ENCODE measurements at places on chromosomes 3 and 15.

GRCh38 chr3:125431391-125431790, 56.3 kb upstream of the ZNF148 start:
- no peak for DNase-seq

DNA sequence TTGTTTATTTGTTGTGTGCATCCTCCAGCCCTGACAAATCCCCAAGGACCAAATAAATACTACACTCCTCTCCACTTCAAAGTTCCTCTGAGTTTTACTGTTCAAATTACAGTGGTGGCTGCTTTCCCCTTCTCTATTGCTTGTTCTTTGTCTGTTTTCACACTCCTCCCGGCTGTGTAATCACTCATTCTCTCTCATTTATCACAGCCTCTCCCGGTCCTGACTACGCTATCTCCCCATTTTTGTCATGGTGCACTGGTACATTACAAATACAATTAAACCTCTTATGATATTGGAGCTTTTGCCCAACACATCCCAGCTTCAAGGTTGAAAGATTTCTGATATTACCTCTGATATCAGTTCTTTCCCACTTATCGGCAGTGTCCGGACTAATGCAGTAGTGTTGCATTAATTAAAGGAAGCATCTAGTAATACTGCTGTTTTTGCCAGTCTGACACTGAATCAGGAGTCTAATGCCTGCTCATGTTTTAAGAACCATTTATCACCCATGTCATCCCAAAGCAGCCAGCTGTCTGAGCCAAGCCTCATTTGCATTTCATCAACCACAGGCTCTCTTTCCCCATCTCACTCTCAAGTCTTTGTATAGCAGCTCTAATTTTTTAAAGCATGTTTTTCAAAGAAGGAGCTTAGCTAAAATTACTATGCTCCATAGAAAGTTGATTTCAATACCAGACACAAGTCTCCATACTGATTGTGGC, 740.5 kb downstream of the ROBO2 start:
- DNase-seq, result no peak

GRCh38 chr15:45183511-45183910, 4.3 kb downstream of the SHF start:
- DNase-seq, result no peak

DNA sequence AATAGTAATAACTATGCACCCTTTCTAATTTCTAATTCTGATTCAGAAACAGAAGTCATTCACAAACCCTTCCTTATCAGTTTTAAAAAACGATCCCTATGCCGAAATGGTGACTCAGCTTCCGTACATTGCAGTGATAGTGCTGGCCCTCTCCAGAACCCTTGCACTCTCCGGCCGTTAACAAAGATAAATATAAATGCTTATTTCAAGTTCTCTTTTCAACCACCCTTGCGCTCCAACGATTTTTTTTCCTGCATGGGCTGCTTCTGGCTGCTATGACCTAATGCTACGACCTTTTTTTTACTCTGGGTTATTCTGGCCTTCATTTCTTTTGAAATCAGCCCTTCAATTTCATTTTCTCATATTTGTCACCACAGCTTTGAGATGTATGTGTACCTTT, 646.2 kb downstream of the NTRK3 start:
- no peak for DNase-seq
